ENCODE measurements at places on chromosomes 5 and 9.

DNA sequence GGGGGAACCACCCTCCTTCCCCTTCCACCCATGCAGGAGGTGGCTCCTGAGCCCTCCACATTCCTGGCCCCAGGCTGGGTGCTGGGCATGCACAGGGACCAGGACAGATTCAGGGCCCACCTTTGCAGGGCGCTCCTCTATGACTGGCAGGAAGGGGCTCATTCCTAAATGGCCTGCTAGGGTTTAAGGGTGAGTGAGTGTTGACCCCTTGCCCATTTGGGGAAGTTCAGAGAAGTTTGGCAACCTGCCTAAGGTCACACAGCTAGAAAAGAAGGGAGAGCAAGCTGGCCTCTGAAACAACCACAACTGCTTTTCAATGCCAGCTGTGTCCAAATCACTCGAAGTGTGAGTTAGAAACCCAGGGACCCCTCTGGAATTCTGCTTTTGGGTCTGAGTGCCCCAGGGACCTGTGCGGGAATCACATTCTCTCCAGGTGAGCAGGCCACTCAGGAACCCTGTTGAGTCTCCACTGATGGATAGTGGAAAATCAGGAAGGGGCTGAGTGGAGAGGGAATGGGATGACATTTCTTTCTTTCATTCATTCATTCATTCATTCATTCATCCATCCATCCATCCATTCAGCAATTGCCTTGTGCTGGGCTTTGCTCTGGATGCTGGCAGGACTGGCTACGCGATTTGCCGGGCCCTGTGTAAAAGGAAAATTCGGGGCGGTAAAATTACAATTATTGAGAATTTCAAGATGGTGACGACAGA lies 191.9 kb downstream of the C9orf50 start:
- DNase-seq, result no peak

- no peak for DNase-seq
Observed at GRCh38 chr5:74052441-74053221, 426.6 kb downstream of the ARHGEF28 start.

- DNase-seq, result no peak
Observed at GRCh38 chr9:75927356-75927755, 36.9 kb downstream of the PCSK5 start.

DNA sequence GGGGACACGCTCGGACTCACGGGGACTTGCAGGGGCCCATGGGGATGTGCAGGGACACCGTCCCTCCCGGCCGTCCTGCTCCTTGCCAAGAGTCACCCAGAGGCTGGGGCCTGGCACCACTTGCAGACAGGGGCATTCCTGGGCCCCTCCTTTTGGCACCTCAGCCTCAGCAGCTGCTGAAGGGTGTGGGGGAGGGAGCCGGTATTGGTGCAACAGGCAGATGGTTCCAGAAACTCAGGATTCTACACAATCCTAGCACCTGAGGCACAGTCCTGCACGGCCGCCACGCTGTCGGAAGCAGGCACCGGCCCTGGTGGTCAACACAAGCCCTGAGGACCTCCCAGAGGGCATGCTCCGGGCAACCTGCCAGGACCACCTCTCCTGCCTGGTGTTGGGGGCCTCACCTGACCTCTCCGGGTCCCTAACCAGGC lies 19.3 kb upstream of the SLC12A7 start:
- DNase-seq, result no peak

GRCh38 chr9:111297066-111297824 lies 32.8 kb downstream of the OR2K2 start:
- no peak for DNase-seq

DNA sequence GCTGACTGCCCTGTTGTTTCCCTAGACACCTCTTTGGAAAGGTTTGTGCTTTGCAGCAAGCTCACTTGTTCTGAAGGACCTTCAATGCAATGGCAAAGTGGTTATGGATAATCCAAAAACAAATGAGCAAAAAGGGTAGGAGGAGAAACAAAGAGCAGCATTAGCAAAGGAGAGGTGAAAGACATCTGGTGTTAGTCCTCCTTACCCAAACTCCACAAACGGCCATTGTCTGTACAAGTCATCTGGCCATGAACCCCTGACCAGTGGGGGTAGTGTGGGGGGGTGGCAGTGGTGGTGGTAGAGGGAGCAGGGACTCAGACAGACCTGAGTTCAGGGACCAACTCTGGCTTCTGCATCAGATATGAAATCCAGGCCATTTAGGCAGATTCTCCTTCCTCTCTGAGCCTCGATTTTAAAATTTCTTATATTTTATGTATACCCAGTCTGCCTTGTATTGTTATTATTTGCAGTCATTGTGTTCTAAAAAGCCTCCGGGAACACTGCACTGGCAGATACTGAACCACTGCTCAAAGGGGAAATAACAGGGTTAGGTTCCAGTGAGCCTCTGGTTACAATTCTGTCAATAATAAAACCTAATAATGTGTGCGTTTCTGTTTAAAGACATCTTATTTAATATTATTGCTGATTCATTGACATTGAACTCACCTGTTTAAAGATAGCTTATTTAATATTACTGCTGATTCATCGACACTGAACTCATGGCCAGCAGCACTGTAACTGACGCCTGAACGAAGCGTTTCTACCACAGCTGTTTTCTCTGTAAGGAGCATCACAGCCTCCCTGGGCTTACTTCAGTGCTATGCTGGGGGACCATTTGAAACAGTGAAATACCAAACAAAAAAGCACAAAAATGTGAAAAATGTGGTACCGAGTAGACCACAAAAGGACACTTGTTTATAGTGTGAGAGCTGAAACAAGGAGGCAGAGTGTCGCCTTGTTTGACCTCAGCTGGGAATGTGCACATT lies 156.0 kb downstream of the SEC61B start:
- no peak for DNase-seq

DNA sequence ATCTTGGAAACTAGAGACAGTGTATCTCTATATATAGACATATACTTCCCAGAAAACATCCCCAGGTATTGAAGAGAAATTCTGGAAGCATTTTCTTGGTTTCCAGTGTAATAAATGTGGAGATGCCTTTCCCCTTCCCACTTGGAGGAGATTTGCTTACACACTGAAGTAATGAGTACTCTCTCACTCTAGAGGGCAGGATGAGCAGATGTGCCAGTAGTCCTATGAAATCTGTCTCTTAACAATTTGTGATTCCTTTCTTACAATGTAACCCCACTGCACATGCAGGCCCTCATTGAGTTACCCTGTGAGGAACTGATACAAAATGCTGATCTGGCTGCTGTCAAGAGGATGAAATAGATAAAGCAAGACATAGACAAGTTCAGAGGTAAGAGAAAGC lies 567.2 kb downstream of the SLCO4C1 start:
- DNase-seq, result peak; percentile 2

DNA sequence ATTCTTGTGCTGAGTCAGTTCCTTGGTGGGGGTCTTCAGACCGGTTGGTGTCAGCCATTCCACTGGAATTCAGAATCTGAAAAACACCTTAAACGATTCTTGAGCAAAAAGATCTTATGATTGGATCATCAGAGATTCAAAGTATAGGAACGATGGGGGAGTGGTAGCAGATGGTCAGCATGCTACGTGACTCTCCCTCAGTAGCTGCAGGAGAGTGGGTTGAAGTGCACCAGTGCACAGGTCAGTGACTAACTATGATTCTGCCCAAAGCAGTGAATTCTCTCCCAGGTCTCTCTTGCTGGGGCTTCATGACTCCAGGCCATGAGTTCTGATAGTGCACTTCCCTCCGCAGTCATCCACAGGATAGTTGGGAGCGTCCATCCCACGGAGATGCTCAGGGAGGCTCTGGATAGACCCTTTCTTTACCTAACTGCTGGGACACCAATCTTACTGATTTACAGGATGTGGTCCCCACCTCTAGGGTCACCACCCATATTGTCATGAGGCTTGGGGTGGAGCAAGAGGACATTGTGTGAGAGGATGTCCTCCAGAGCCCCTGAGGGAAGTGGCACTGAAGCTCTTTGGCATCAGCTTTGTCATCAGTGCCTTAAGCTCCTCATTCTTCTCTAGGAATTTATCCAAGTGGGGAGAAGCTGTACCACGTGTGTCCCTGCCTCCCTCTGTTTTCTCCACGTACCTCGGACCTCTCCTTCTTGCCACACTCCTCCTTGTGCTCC lies 62.0 kb downstream of the RASGRF2 start:
- DNase-seq, result no peak

- no peak for DNase-seq
Observed at GRCh38 chr5:28574606-28575005, 1536.2 kb upstream of the CDH9 start.

Measured in iPS DF 19.7 (cell line).